Right hindlimb (tissue), 1 donor: ENCODE measurements at places on chromosomes 2 and 18.
A peak's percentile ranks its signal among the peaks of the same experiment; 100 is the strongest.

DNA sequence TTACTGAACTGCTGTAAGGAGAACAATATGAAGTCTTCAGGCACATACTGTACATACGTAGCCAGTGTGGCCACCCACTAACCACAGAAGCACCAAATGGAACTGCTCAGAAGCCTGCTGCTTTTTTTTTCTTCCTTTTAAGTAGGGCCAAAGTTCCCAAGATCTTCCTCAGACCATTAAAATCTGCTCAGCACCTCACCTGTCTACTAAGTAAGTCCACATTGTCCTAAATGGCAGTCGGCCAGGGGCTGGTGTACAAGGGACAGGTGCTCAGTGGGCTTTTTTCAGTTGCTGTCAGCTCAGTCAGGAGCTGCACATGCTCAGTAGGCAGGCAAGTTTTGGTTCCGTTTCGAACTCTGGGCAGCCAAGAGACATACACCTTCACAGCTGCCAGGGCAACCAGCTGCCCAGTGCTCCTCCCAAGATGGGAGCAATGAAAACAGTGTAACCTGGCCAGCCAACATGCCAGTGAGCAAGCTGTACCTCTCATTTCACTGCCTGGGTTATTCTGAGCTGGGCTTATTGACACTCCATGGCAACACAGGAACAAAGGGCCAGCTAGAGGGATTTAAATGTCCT is 86.1 kb downstream of the ACVR1 start:
- DNase-seq, result peak; percentile 62

DNA sequence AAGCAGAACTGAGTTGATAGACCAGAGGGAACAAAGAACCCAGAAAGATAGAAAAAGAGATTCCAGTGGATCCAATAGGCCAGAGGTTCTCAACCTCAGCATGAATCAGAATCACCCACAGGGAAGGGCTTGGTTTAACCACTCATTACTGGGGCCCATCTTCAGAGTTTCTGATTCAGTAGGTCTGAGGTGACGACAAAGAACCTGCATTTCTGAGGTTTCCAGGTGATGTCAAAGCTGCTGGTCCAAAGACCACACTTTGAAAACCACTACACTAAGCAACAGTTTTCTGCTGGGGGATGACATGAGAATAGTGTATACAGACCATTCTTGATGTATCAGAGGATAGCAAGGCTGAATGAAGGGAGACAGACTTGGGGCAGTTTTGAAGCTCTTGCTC is 296.9 kb upstream of the STON1 start:
- no peak for DNase-seq

- DNase-seq, result no peak
These were observed 149.8 kb downstream of the ACTR3 start for GRCh38 chr2:114039677-114040076.

DNA sequence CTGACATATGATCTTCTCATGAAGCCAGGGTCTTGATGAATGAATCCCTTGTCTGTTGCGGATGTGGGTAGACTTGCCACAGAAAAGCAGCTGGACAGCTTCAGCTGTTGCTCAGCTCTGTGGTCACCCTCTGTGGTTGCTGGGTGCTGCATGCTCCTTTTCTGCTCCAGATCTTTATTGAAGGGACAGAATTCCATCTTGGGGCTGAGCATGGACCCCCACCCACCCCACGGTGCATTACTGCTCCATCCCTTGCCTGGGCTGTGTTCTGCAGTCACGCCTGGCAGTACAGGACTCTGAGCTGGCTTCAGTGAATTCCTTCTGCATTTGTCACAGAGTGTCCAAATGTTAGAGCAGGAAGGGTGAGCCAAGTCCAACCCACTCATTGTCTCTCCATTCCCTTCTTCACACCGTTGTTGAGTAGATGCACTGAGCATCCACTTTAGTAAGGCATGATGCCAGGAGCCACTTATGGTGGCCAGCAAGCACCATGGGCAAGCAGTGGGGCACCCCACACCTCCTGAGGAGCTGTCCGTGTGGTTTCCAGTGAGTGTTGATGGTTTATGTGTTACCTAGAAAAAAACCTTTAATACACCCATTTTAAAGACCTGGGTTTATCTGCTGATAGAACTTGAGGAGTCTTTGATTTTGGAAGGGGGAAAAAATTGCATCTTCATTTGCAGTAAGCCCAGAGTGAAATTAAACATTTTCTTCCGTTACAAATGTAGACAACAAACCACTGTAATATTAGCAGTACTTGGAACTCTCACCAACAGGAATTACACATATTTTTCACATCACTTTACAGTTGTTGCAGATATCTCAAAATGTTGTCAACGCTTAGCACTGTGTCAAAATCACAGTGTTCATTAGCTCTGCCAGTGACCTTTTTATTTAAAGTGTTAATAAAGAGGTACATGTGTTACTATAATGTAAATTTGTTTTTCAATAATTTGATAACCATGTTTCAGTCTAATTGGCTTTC is 14.7 kb upstream of the ITGB6 start:
- DNase-seq, result peak; percentile 83

- no peak for DNase-seq
These were observed 43.3 kb downstream of the SNED1 start for GRCh38 chr2:241041589-241042158.

DNA sequence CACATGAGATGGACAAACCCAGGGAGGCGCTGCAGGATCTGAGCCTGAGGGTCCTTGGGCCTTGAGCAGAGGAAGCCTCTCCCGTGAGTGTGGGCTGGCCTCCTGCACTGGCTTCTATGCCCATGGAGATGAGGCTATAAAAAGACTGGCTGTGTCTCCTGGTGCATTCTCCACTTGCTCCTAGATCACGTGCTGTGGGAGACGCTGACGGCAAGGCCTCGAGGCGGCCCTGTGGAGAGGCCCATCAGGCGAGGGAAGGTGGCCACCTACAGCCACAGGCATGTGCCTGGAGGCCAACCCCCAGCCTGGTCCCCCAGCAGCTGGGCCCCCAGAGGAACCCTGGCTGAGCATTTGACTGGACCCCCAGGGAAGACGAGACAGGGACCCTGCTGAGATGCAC is 198.9 kb downstream of the TWIST2 start:
- DNase-seq, result no peak

- no peak for DNase-seq
These were observed 24.4 kb downstream of the MPHOSPH10 start for GRCh38 chr2:71154798-71155197.

DNA sequence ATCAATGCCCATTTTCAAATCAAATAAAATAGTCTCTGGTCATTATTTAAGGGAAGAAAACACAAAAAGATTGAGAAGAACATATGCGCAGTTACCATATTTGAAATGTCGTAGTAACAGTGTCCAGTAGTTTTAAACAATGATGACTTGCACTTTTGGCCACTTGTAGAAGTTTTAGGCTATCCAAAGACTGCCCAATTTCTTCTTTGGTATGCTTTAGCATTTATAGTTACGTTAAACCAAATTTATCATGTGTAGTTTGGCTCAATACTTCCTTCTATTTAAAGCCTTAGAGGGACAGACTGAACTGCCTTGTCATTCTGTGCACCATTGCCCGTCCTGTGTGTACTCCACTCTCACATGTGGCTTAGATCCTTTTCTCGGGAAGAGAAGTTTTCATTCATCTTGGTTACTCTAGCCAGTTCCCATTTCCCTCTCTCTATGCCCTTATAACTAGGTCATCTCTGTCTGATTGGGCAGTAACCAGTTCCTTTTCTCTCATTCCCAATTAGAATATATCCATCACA is 84.8 kb upstream of the TTN start:
- no peak for DNase-seq

DNA sequence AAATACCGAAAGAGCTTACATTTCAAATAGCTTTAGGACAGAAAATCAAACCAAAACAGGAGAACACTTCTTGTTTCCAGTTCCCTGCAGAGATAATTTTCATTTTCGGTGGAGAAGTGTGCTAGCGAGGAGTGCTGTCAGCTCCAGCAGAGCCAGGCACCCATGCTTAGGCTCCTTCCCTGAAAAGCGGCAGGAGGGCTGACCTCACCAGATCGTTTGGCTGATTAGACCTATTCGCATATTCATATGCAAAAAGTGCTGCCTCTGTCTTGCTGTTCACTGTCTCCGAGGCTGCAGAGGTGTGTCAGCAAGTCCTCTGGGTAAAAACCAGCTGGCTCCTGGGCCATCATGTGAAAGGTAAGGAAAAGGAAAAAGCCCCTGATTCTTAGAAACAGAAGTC is 225.8 kb upstream of the COPS8 start:
- DNase-seq, result no peak

GRCh38 chr2:160893581-160893980 is 266.6 kb upstream of the TANK start:
- DNase-seq, result peak; percentile 56

- no peak for DNase-seq
These were observed 22.9 kb downstream of the ITGAV start for GRCh38 chr2:186612555-186613440.

DNA sequence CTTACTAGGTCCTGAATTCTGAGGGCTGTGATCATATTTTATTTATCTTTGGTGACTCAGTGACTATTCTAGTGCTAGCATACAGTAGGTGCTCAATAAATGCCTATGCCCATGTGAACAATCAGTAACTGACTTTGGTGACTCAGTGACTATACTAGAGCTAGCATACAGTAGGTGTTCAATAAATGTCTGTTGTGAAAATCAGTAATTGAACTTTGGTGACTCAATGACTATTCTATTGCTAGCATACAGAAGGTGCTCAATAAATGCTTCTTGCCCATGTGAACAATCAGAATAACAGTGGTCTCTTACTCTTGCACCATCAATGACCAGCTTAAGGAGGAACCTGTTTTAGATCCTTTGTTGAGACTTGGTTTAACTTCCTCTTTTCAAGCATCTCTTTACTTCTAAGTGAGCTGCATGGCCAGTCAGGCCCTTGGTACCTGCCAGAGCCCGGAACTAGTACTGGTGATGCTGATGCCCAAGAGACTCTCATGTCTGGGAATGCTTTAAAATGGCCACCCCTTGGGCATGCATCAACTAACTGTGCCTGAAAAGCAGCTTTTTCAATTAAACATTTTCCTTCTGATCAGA is 214.9 kb upstream of the SPRED2 start:
- no peak for DNase-seq

- no peak for DNase-seq
These were observed 227.5 kb downstream of the HDAC4 start for GRCh38 chr2:239173301-239173700.

GRCh38 chr2:128371648-128372345 is 53.1 kb upstream of the HS6ST1 start:
- no peak for DNase-seq

GRCh38 chr2:188726626-188727247 is 247.4 kb upstream of the COL3A1 start:
- DNase-seq, result no peak

- DNase-seq, result no peak
These were observed 243.8 kb upstream of the LRATD1 start for GRCh38 chr2:14388724-14389123.

- DNase-seq, result no peak
These were observed 10.3 kb upstream of the ATOH8 start for GRCh38 chr2:85743304-85743978.

- DNase-seq, result no peak
These were observed 29.3 kb downstream of the BCL2 start for GRCh38 chr18:63290166-63290820.

GRCh38 chr2:98561902-98562695 is 46.2 kb downstream of the COA5 start:
- no peak for DNase-seq

- no peak for DNase-seq
These were observed 36.1 kb downstream of the RRM2 start for GRCh38 chr2:10158681-10159080.

DNA sequence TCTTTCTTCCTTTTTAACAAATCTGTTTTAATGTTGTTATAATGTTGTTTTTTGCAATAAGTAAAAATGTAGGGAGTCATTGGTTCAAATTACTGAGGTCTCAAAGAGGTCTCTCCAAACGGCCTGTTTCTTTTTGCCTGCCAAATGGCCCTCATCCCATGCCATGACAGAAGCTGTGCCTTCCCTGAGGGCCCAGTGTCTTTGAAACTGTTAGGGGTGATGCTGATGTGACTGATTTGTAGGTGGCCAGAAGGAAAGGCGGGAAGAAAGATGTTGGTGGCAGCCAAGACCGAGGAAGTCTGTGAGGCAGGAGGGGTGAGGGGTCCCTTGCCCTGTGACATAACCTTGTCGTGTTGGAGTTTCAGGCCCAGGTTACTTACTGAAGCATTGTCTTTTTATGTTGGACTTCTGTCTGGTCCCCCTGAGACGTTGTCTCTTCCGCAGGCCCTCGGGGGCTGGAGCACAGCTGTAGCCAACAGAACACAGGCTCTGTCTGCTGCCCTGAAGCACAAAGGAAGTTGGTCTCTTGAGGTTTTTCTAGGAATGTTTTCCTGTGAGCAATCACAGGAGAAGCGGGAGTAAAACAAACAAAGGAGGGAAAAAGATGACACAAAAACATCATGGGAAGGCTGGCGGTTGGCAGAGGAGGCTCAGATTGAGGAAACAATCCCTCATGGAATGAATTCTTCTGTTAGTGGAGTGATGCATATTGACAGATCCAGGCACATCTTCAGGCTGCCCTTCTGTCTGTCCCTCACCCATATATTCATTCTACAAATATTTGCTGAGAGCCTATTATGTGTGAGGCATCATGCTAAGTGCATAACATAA is 4.9 kb upstream of the ST3GAL5 start:
- no peak for DNase-seq
